ENCODE measurements at places on chromosomes 5 and 9.

DNA sequence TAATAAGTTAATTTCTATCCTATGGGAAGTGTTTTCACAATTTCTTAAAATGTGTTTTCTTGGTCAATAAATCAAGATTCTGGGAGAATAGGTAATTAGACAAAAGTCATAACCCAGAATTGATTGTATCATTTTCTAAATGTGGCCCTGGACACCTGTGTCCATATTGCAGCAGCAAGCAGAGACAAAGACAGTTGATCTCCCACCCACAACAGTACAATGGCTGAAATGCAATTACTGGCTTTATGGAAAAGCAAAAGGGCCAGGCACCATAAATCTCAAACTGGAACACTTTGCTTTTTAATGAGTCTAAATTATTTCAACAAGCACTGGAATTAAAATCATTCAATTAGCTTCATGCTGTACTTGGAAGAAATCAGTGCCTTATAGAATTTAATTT, 157.2 kb downstream of the ESM1 start:
- DNase-seq: no peak

- no peak for DNase-seq
Observed at GRCh38 chr5:139394123-139394653, 716 bp downstream of the PROB1 start.

DNA sequence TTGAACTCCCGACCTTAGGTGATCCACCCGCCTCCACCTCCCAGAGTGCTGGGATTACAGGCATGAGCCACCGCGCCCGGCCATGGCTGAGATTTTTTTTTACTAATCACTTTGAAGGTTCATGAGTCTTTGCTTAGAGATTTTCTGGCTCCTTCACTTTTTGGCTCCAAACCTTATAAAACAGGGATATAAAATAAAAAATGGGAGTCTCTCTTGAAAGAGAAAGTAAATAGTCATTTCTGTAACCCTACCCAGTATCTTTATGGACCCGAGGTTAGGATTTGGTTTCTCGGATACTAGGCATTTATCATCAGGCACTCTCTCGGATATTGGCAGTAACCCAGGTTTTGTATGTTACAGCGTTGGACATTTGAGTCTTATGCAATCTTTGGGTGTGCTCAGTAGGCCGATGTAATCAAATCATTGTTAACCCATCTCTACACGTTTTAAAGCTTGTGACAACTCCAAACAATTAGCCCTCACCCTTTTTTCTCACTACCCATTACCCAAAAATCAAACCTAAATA, 25.3 kb downstream of the STXBP1 start:
- DNase-seq: no peak

GRCh38 chr5:134918861-134919260, 13.9 kb downstream of the PCBD2 start:
- DNase-seq: no peak

DNA sequence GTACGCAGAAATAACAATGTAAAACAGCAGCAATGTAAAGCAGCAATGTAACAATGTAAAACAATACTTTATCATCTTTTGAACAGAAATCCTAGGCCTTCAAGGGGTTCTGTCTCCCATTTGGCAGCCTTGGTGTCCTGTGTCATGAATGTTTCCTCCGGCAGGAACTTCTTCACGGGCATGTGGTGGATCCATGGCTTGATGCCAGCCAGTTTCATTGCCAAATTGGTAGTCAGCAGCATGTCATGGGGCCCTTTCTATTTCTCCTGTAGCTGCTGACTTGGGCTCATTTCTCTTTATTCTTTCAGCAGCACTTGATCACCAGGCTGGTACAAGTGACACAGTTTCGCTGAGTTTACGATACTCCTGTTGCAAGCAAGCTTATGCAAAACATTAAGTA, 275.3 kb downstream of the HTR1A start:
- DNase-seq: no peak

GRCh38 chr5:57432876-57433275, 49.7 kb downstream of the ACTBL2 start:
- DNase-seq: no peak

DNA sequence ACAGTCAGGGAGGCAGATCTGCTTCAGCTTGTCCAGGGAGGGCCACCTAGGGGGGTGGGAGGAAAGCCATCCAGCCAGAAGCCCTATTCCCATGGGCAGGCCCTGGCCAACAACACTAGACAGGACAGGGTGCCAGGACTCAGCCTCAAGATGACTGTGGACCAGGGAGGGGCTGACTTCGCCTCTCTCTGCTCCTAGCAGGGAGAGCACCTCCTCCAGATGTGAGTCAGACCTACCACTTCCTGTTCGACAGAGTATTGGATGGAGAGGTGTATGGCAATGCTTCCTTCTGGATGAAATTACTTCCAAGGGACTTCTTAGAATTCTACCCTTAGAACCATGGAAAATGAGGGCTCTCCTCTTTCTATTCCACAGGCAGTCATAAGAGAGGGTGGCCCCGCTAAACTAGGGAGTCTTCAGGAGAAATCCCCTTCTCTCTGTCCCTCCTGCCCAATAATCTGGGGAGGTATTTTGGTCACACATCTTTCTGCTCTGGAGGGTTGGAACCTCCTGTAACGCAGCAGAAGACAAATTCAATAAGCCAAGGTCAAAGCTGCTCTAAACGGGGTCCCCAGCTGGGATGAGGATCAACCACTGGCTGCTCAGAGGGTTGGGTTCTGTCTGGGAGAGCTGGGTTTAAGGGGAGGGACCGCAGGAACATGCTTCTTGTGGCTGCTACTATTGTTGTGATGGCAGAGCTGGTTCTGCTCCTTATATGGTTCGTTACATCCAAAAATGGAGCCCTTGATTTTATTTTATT, 23.2 kb upstream of the RCL1 start:
- DNase-seq: no peak

GRCh38 chr5:133273661-133274596, 222.1 kb downstream of the HSPA4 start:
- DNase-seq: no peak

DNA sequence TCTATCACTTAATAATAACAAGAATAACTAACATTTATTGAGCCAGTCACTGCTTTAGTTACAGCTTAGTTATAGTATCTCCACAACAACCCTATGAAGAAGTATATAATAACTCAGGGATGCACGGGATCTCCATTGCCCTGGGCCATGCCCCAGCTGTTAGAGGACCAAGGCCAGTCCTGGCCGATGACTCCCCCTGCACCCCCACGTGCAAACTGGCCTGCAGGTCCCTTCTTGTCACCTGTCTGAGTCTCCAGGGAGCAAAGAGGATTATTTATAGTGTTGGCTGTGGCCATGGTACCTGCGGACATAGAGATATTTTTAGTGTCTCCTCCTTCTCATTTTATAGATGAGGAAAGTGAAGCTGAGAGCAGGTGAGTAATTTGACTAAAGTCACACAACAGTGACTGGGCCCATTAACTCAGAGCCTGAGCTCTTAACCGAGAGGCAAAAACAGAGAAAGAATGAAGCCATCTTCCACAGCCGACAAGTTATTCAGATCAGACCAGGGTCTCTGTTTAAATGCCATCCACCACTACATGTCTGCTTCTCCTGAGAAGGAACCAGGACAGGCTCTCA, 94.4 kb downstream of the TMEM215 start:
- DNase-seq: no peak
